GM19239 (cell line): ENCODE measurements at places on chromosomes 3 and 15.

DNA sequence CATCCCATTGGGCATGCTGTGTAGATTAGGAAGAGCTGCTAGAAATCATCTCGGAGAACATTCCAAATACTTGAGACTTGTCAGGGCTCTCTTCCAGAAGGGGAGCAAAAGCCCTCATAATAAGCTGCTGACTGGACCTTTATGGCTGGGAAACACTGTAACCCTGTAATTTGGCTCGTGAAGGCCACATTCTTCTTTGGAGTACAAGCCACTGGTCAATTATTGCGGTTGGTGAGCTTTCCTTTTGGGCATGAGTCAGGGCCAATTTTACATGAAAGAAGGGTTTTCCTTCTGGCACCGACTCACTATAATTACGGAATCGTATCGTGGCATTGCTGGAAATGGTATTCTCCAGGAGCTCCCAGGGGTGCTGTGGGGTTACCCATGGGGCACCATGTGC, 434.5 kb upstream of the RGMA start:
- DNase-seq, result no peak

DNA sequence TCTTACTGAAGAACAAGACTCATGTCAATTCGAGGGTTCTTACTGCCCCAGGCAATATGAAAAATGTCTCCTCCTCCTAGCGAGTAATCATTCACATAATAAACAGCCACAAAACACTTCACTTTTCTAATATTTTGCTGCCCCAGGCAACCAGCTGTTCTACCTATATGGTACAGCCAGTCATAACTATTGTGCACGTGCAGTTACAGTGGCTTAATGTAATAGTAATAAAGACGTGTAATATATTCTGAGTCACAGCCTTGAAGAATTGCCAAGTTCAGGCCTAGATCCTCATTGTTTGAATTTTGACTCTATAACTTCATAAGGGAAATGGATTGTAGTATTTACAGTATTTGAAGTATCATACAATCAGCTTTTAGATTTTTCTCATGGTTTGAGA, 1250.0 kb upstream of the GBE1 start:
- DNase-seq, result no peak

DNA sequence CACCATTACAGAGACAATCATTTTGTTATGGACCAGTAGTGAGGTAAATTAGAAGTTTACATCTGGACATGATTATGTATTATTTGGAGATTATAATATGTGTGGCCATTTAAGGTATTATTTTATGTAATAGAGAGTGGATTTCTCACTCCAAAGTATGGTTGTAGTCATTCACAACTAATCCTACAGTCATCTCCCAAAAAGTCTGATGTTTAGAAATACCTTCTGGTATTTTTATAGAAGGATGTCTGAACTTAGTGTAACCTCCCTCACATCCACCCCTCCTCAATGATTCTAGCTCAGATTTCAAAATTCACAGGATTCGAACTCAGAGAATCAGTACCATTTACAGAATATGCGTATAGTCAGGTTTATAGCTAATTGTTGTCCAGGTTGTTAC, 346.6 kb upstream of the MEIS2 start:
- no peak for DNase-seq

DNA sequence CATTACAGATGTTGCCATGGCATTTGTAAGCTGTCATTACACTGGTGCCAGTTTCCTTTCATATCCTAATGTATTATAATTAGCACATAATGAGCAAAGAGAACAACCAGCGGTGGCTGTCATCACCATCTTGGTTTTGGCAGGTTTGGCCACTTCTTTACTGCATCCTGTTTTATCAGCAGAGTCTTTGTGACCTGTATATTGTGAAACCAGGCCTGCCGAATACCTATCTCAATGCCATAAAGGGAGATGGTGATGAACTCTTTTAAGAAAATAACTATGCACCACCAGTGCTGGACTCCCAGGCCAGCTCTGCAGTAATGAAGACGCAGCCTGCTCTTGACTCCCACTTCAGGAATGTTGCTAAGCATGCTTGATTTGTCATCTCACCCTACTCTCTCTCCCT, 458.1 kb upstream of the NR2F2 start:
- DNase-seq, result no peak

GRCh38 chr3:52887166-52887565, 10.2 kb downstream of the STIMATE start:
- DNase-seq, result no peak

- DNase-seq, result no peak
Measured at GRCh38 chr15:31372635-31373091, 46.0 kb downstream of the KLF13 start.

GRCh38 chr15:39830166-39830565, 47.5 kb upstream of the FSIP1 start:
- DNase-seq, result no peak

DNA sequence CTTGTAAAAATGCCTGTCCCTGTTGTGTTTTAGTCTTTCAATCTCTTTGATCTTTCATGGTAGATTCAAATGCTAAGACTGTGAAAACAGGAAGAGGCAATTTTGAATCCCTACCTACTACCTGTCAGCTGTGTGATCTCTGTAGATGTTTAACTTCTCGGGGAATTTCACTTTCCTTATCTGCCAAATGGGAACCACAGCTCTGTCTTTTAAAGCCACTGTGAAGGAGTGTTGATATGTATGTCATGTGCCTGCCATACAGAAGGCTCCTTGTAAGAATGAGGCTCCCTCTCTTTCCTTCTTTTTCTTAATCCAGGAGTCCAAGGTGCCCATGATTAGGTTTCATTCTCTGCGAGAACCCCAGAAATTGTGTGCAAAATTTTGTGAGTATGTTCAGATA, 139.6 kb upstream of the ADAMTS9 start:
- no peak for DNase-seq

DNA sequence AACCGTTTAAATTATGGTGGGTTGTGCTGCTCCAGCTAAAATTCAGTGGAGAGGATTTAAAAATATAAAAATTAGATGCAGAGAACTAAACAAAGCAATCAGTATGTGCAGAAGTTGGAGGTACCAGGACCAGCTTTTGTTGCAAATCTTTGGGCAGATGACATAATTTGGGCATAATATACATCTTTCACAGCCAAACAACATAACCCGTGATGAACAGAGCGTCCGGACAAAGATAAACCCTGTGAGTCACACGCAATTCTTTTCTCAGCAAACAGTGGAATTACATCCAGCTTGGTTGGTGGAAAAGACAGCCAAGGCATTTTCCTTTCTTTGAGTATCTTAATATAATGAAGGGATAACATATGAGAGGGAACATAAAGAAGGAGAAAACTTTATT, 419.4 kb upstream of the ADAMTS9 start:
- no peak for DNase-seq

DNA sequence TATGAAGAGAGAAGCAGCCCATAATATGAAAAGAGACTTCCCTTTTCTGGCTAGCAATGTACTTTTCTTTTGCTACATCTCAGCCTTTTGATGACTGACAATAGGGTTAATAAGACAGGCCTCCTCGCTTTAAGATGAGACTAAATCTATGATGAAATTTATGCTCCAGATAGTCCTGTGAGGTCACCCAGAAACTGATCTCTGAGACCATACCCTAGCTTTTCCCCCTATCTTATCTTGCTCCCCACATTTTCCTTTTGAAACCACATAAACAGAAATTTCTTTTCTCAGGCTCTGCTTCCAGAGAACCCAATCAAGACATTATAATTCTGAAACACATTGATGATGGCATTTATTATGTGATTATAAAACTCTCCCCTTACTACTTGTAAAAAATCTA, 168.8 kb upstream of the CADM2 start:
- DNase-seq, result no peak

DNA sequence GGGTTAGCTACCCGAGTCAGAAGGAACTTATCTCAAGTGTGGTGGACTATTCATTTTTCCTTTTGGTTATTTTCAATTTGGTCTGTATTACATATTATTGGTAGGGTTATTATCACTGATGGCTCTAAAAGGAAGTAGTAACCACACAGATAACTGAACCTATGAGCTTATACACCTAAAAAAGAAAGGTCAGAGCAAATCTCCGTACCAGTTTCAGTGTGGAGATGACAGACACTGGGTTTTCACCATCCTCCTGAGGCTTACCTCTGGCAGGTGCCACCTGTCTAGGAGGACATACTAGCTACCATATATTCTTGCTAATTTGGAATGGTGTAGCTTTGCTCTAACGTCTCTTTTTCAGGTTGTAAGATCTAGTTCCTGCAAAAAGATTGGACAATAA, 10.2 kb downstream of the GAP43 start:
- DNase-seq, result no peak

GRCh38 chr15:73792415-73792814, 39.3 kb upstream of the INSYN1 start:
- DNase-seq, result no peak

DNA sequence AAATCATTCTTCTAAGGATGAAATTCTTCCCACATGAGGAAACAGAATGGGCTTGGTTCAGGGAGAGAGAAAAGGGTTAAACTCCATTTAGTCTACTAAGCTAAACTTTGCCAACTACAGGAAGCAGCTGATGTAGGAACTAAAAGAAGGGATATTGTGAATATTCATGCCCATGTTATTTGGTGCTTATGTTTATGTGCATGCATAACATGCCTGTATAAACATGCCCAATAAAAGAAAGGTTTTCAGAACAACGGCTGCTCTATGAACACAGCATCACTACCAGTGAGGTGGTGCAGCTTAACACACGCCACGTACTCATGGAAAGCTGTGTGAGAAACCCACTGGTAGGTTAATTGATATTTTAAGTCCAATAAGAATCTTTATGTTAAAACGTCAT, 59.4 kb upstream of the VGLL4 start:
- DNase-seq, result no peak

DNA sequence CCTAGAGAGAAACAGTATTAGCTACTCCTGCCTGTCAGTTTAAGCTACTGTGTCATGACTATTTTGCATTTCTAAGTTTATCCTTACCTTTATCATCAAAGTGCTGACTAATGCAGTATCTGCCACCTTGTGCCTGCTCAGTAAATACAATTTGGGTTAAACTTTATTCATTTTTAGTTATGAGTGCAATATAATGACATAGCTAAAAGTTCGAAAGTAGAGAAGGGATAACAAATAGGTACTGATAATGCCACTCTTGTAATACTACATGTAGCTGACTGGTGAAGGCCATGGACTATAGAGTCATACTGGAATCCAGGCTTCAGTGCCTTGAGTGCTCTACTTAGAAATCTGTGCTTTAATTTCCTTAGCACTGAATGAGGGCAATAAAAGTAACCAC, 480.8 kb upstream of the TPRG1 start:
- DNase-seq, result no peak

- DNase-seq, result no peak
Measured at GRCh38 chr3:182568876-182569275, 224.4 kb upstream of the ATP11B start.

GRCh38 chr3:69755795-69756194, 16.5 kb downstream of the MITF start:
- no peak for DNase-seq

DNA sequence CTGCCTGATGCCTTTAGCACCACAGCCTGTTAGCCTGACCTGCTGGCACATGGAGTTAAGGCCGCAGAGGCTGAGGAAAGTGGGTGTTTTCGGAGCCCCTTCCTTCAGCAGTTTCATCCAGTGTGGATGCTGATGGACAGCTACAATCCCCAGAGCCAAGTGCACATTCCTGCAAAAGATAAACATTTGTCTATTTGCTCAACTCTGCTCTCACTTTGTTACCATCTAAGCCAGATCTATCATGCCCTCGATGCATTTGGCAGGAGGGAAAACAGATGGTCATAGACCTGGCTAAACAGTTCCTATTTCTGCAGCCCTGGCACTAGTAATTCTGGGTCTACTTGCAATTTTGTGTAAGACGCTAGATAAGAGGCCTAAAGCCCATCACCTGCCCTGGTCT, 312.9 kb upstream of the RASGRP1 start:
- no peak for DNase-seq

DNA sequence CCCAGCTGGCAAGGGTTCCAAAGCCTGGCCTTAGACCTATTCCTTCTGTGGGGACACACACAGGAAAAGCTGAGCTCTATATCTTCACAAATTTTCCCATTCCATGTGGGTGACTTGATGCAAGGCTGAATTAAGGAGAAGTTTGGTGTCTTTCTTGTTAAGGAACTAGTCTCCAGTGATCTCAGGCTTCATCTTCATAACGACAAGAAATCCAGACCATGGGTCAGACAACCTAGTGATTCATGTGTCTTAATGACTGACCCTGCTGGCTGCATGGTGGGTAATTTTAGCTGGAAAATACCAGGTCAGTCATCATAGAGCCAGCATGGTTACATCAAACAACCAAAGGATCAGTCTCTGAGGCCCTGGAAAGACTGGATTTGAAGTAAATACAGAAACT, 112.7 kb upstream of the SLC4A7 start:
- DNase-seq, result no peak

DNA sequence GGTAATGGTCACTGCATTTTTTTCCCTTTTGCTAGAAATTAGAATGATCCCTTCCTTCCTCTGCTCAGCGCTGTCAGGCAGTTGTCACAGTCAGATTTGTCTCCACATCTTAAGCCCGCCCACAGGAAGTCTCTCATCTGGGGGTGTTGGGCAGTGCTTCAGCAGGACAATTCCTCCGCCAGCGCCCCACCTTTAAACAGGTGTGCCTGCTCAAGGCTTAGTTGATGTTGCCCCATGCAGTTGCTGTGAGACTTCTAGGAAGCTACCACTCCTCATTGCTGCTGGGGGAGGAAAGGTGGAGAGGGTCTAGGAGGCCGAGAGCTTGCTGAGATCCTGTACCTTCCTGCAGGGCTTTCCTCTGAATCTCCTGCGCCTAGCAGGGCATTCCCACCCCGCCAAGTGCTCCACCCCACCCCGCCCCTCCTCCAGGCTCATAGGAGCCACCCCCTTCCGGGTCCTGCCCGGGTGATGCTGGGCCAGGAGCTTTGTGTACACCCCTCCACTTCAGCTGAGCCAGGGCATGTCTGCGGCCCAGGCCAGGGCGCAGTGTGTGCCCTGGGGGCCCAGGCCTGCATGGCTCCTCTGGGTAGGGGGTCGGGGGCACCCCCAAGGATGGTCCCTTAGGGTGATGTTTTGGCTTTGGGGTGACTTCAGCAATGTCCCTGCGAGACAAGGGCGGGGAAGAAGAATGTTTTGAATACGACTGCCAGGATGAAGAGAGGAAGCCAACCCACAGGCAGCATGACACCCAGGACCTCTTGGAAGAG, 68.7 kb downstream of the TRAK1 start:
- peak; percentile 44 for DNase-seq

DNA sequence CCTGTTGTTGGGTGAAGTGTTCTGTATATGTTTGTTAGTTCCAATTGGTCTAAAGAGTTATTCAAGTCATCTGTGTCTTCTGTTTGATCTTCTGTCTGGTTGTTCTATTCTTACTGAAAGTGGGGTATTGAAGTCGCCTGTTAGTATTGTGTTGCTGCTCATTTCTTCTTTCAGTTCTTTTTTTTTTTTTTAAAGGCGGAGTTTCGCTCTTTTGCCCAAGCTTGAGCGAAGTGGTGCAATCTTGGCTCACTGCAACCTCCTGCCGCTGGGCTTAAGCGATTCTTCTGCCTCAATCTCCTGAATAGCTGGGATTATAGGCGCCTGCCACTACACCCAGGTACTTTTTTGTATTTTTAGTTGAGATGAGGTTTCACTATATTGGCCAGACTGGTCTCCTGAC, 23.5 kb downstream of the PFN2 start:
- no peak for DNase-seq
